Fibroblast of skin of back (primary cell): ENCODE measurements at places on chromosomes 7 and 10.
A peak's percentile ranks its signal among the peaks of the same experiment; 100 is the strongest.

DNA sequence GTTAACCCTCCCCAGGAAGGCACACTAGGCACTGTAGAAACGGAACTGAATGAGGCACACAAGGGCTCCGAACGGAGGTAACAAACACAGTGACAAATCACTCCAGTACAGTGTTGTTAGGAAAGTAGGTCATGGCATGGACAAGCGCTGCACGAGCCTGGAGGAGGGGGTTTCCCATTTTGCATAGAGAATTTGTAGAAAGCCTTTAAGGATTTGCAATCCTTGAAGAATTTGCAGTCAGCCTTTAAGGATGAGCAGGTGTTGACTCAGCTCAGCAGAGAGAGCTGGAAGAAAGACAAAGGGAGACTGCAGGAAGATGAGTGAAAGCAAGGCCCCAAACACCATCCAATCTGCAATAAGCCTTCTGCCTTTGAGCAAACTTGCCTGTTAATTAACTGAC, 51.1 kb upstream of the PPP1R3C start:
- DNase-seq: peak; percentile 90

DNA sequence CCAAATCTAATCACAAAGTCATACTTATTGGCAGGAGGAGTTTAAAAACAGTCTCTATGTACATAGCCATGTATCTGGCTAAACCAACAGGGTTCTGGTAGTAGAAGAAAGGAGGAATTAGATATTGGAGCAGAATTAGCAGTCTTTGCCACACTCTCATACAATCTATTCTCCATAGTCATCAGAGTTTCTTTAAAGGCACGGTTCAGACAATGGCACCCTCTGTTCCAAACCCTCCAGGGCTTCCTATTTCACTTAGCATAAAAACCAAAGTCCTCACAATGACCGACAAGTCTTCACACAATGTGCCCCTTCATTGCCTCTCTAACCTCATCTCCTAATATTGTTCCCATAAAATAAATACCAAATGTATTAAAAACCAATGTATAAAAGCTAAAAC, 12.7 kb downstream of the ZNF438 start:
- no peak for DNase-seq

DNA sequence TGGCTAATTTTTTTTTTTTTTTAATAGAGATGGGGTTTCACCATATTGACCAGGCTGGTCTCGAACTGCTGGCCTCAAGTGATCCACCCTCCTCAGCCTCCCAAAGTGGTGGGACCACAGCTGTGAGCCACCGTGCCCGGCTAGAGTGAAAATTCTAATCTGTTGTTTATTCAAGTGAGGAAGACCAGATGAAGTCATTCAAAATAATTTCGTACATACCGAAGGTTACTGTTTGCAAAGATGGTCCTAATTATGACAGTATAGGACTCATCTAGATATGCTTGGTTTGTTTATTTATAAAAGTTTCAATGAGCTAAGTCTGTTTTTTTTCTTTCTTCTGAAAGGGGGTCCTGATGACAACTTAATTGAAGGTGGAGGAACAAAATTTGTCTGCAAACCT, 376.8 kb downstream of the EXOC4 start:
- peak; percentile 73 for DNase-seq

DNA sequence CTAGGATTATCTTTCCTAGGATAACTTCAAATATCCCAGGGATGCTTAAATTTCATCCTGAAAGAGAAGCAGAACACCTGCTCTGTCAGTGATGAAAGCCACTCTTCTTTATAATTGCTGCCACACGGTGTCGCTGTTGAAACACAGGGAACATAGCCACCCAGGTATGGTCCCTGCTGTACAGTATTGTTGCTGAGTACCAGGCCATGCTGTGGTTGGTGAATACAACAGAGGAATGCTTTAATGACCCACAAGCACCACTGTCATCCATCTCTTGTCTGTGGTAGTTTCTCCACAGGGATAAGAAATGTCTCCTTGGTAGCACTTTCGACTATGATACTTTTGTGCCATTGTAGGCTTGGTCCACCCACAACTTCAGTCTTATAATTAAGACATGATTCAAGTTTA, 70.6 kb upstream of the STARD3NL start:
- DNase-seq: peak; percentile 58

DNA sequence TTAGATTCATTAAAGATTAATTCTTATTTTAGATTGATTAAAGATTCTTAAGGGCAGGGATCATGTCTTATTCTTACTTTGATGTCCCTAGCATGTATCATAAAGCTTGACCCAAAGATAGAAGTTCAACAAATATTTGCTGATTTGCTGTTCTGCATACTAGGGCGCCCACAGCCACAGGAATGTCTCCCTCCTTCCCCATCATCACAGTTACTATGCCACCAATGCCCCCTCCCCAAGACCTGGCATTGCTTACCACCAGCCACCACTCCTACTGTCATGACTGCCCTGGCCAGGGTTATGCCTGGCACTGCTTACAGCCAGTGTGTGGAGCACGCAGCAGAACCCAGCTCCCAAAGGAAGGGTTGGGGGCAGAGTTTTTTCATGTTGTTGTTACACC, 86.7 kb upstream of the AGK start:
- no peak for DNase-seq

- DNase-seq: no peak
Observed at GRCh38 chr10:123970207-123970926, 78.8 kb upstream of the CPXM2 start.

DNA sequence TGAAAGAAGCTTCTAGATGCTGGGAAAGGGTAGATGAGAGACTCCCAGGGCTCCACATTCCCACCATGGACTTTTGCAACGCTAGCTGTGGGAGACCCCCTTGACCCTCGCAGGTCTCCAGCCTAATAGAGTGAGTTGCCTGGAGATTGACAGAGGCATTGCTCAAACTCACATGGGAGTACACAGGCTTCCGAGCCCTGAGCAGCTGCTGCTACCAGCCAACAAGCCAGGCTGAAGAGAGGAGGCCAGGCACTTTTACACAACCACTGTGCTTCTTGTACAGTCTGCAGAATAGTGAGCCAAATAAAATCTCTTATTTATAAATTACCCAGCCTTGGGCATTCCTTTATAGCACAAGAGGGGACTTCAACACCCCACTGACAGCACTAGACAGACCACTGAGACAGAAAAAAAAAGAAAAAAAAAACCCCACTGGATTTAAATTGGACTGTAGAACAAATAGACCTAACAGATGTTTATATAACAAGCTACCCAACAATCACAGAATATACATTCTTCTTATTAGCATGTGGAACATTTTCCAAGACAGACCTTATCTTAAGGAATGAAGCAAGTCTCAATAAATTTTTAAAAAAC, 146.2 kb downstream of the ZFAND4 start:
- no peak for DNase-seq
